Activated naive CD4-positive, alpha-beta T cell treated with anti-CD3 and anti-CD28 coated beads, Interleukin-2, amount 50 U/mL, for 72 hours (primary cell): ENCODE measurements at places on chromosomes 3 and 15.
A peak's percentile ranks its signal among the peaks of the same experiment; 100 is the strongest.

- no peak for DNase-seq
Measured at GRCh38 chr3:193842029-193842798, 249.2 kb downstream of the OPA1 start.

DNA sequence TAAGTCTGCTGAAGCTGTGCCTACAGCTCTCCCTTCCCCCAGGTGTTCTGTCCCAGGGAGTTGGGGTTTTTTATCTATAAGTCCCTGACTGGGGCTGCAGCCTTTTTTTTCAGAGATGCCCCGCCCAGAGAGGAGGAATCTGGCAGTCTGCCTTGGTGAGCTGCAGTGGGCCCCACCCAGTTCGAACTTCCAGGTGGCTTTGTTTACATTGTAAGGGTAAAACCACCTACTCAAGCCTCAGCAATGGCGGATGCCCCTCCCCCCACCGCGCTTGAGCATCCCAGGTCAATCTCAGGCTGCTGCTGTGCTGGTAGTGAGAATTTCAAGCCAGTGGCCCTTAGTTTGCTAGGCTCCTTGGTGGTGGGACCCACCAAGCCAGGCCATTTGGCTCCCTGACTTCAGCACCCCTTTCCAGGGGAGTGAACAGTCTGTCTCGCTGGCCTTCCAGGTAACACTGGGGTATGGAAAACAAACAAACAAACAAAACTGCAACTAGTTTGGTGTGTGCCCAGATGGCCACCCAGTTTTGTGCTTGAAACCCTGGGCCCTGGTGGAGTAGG lies 189.4 kb downstream of the MFSD1 start:
- no peak for DNase-seq

GRCh38 chr15:31024330-31024729 lies 32.9 kb upstream of the MTMR10 start:
- DNase-seq, result no peak

- DNase-seq, result no peak
Measured at GRCh38 chr15:42338500-42338899, 20.8 kb upstream of the CAPN3 start.

DNA sequence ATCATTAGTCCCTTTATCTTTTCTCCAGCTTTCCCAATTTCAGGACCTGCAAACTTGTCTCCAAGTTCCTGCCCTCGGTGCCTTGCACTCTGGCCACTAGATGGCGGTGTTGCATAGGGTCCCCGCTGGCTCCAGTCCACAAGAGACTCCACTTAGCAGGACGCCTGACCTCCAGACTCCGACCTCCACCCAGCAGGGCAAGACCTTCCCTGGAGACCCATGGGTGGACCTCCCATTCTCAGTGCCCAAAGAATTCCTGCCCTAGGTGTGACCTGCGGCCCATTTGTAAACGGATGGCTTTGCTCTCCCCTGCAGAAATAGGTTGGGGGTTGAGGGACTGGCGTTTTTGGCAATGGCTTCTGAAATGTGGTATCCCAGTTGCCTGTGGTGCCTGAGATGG lies 82.6 kb downstream of the LSM3 start:
- DNase-seq, result peak; percentile 76
